ENCODE measurements at places on chromosomes 12 and 14.

- DNase-seq = no peak
Measured at GRCh38 chr12:96250119-96250685, 56.0 kb downstream of the ELK3 start.

DNA sequence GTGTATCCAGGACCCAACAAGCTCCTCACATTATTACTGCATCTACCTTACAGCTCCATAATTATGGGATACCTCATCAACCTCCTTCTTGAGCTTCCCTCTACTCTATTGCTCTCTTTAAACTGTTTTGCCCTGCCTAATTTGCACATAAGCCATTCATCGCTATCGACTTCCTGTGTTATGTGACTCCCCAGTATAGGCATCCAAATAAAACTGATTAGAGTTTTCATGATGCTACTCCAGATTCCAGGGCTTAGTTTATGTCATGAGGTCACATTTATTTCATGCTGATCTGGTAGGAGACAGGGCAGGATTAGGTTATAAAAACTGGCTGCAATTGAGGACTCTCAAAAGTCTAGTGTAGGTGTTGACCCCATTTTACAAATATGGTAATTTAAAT is 569.9 kb upstream of the MGAT4C start:
- DNase-seq = no peak

DNA sequence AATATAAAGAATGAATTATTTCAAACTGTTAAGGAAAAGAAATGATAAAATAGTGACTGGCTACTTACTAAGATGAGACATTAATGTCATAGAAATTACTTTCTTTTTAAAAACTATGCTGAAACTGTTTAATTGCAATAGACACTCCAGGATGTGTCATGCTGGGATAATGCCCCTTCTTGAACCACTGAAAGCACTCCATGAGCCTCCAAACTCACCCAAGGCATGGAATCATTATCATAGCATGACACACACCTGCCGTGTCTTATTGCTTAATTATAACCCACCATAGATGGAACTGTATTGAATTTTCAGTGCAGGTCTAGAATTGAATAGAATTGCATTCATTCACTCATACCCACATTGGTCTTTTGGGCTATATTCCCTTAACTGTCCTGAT is 4.3 kb downstream of the MBIP start:
- no peak for DNase-seq

DNA sequence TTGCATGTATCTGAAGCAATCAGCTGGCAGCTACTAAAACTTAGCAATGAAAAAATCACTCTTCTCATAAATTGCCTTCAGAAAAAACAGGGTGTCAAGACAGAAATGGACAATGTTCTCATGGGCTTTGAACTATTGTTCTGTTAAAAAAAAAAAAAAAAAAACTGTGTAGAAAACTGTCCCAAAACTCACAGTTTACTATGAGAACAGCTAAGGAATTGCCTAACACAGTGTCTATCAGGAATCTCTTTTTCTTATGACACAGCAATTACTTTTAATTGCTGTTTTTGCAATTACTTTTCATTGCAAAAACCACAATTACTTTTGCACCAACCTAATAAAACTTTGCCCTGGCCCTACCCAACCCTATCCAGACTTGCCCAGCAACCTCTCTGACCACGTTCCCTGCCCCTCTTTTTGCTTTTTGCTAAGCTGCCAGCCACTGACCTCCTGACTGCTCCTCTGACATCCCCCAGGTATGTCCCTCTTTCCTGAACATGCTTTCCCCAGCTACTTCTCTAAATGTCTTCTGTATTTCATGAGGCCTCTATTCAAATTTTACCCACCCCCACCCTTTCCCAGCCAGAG is 68.0 kb upstream of the SLCO1C1 start:
- no peak for DNase-seq

- peak; percentile 56 for DNase-seq
Measured at GRCh38 chr14:56491299-56492285, 88.0 kb upstream of the TMEM260 start.

Data from HEK293T (cell line).